ENCODE measurements at places on chromosomes 4 and X.

GRCh38 chrX:21940356-21940829 lies at the start of gene SMS:
SMS (plus strand) TSS chrX:21940709; CDS start chrX:21940825, 116 bp downstream.
- DNase-seq, result peak; percentile 54

- DNase-seq, result no peak
Measured at GRCh38 chr4:14856062-14856933, 146.0 kb upstream of the CPEB2 start.

DNA sequence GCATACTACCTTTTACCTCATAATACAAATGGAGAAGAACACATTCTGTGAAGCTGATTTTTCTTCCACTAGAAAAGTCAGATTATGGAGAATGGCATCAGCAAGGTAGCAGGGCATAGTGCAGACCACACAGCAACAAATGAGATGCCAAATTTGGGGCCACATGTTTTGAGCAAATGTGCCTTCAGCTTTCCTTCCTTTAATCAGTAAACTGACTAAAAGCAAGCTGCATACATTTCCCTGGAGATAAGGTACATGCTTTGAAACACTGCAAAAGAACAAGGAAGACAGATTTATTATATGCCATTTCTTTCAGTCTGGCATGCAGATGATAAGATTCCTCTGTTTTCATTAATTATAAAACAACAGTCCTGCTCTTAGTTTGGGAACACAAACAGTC lies 67.1 kb upstream of the GUCY1A1 start:
- no peak for DNase-seq

GRCh38 chrX:103565197-103565596 lies 20.1 kb upstream of the TCEAL4 start:
- DNase-seq, result no peak

DNA sequence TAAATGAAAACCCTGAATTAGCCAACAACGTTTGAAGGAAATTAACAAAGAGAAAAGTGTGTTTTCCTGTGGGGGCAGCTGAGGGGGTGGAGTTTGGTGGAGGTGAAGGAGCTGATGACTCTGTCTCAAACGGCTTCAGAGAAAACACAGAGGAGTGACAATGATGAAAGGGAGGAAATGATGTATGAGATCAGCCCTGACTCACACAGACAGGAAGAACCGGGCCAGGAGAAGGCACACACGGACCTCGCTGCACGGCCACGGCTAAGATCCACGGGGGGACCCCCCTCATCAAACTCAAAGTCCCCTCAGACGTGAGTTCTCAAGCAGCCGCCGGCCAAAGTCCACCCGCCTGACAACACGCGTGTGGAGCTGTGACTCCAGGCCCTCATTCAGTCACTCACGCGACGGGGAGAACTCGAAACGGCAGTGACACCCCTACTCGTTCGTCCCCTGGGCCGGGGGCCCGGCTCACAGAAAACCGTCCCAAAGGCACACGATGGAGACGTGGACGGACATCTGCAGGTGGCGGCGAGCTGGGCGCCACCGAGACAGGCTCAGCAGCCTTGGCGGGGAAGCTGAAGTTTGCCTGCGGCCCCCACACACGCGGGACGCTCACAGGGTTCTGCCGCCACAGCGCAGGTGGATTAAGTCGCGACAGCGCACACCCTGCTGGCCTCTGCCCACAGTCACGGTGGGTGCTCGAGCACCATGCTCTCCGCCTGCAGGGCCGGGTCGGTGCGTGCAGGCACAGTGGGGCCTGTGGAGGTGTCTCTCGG lies 28.8 kb downstream of the PPP2R3B start:
- no peak for DNase-seq

Data from nucleus accumbens (tissue), 56 donors.